CD8-positive, alpha-beta memory T cell (primary cell): ENCODE measurements at places on chromosomes 4 and X. TPM values are rescaled to one million over a fixed set of nuclear protein-coding genes. Genes with fewer than 3 reads are reported as not detected.

DNA sequence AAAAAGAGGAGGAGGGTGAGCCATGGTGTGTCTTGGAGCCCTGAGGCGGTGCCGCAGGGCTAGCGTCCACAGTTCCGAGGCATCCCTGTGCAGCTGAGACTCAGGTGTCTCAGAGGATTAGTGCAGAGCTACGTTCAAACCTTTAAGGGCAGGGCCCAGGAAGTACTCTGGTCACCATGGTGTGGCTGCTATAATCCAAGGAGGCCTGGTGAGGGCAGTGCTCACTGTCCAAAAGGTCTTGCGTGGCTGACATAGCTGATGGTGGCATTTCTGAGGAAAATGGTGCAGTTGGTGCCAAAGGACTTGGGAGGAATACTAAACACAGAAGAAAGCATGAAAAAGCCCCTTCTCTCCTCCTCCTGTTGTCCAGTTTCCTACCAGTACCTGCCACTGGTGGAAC lies 146.9 kb downstream of the DCHS2 start:
- DNase-seq = no peak

DNA sequence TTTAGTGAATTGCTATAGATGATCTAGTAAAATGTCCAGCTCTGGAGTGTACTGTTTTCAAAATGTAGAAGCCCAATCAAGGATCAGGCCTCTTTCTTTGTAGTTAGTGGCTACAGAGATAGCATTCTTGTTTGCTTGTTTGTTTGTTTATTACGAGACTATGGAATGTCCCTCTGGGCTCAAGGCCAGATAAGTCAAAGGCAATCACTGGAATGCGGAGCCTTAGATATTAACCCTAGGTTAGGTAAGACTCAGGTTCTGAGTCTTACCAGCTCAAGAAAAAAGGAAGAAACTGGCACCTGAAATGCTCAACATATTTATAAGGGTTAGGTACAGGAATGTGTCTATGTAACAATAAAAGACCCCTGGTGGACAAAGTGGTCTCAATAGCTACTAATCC lies 261.5 kb downstream of the SLC7A11 start:
- DNase-seq = no peak

- no peak for DNase-seq
Observed at GRCh38 chr4:56619160-56619559, 61.9 kb downstream of the HOPX start.

GRCh38 chr4:122747883-122748282 lies 15.4 kb downstream of the BBS12 start:
- DNase-seq = no peak

DNA sequence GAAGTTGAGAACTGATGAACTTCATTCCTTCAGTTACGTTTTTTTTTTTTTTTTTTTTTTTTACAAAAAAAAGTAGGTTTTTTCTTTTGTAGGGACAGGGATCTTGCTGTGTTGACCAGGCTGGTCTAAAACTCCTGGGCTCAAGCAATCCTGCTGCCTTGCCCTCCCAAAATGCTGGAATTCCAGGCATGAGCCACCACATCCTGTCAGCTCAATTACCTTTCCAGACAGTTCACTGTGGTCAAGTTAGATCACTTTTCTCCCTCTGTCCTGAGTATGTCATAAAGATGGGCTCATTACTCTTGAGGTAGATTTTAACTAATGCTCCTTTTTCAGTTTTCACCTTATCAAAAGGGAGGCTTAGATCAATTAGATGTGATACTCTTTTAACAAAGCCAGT lies 10.8 kb upstream of the NR3C2 start:
- DNase-seq = no peak

DNA sequence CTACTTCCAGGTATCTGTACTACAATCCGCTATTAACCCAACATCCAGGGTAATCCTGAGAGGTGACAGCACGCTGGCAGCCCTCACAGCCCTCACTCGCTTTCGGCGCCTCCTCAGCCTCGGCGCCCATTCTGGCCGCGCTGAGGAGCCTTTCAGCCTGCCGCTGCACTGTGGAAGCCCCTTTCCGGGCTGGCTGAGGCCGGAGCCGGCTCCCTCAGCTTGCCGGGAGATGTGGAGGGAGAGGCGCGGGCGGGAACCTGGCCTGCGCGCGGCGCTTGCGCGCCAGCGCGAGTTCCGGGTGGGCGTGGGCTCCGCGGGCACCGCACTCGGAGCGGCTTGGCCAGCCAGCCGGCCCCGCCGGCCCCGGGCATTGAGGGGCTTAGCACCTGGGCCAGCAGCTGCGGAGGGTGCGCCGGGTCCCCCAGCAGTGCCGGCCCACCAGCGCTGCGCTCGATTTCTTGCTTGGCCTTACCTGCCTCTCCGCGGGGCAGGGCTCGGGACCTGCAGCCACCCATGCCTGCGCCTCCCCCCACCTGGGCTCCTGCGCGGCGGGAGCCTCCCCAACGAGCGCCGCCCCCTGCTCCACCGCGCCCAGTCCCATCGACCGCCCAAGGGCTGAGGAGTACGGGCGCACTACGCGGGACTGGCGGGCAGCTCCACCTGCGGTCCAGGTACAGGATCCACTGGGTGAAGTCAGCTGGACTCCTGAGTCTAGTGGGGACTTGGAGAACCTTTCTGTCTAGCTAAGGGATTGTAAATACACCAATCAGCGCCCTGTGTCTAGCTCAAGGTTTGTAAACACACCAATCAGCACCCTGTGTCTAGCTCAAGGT lies 87.3 kb downstream of the PRSS12 start:
- peak; percentile 1 for DNase-seq

ADRA2C gene
- total RNA-seq = not detected

CXCL3 gene
- not detected for total RNA-seq

DNA sequence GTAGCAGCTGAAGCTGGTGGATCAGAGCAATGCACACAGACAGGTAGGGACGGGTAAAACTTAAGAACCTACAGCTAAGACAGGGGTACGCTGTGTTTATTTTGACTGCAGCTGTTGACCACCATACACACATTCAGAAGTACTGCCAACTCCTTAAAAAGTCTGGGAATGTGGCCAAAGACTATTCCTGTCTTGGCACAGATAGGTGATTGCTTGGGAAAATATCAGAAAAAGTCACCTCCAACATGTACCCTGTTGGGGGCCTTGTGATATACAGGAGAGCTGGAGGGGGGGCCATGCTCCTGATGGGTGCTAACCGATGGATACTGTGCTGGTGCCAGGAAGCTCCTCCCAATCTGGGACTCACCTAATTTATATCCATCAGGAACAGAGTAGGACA lies 121.2 kb downstream of the VCX2 start:
- DNase-seq = no peak

DNA sequence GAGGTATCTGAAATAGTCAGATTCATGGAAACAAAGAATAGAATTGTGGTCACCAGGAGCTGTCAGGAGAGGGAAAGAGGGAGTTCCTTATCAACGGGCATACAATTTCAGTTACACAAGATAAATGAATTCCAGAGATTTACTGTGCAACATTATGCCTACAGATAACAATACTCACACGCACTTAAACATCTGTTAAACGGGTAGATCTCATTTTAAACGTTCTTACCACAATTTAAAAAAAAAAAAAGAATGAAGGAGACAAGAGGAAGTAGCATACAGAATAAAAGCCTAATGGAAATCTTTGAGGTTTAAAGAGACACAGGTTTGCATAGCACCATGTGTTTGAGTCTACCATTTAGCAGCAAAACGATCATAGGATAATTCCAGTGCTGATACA lies 298.0 kb downstream of the DKK2 start:
- DNase-seq = no peak

BGN gene
- total RNA-seq = not detected

MAGEB2 gene
- total RNA-seq = not detected

GRCh38 chr4:25984266-25984665 lies 70.2 kb downstream of the SMIM20 start:
- no peak for DNase-seq

HS6ST2 gene
- 0.13 TPM for total RNA-seq

DNA sequence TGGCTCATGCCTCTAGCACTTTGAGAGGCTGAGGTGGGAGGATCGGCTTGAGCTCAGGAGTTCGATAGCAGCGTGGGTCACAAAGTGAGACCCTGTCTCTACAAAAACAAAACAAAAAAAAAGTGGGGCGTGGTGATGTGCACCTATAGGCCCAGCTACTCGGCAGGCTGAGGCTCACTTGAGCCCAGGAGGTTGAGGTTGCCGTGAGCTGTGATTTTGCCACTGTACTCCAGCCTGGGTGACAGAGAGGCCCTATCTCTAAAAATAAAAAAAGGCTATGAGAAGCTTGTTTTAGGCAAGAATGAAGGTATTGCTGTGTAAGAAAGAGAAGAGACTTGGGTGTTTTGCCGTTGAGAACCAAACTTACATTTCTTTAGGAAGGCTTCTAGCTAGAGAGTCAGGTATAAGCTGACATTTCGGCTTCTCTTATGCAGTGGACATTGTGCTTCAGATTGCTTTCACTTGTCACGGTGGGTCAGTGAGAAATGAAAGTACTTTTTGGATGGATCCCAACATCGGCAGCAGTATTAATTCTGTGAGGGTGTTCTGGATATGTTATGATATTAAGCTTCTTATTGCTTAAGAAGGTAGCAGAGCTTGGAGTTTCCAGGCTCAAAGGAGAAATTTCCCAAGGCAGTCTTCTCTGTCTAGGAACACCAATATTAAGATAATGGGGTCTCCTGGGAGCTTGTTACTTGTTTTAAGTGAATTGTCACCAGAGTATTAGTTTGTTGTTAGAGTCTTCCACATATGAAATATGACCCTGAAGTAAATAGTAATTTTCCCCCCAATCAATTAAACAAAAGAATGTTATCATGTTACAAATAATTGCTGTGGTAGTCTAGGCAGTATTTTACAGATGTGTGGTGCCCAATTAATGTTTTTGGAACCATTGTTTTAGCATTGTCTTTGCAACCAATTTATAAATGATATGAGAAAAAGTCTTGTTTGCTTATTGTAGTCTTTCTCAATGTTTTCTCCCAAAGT lies 17.6 kb downstream of the TMEM131L start:
- no peak for DNase-seq

DNA sequence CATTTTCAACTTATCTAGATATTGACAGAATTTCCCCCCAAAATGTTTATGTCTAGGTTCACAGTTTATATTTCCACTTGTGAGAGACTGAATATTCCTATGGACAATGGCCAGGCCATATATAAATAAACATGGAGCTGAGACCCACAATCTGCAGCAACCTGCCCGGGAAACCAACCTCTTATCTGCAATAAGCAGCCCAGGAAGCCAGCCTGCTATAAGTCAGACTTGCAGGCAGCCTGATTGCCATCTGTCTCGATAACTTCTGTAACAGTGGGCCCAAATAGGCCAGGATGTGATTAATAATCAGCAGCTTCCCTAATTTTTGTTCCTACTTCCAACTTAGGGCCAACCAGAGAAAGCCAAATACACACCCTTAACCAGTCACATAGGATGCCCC lies 5.2 kb upstream of the NAP1L5 start:
- DNase-seq = no peak
